CD4-positive, alpha-beta T cell treated with Interleukin-6 for 4 hours (primary cell): ENCODE measurements at places on chromosomes 1 and 21.

GRCh38 chr1:39003794-39004193, 12.7 kb downstream of the AKIRIN1 start:
- no peak for DNase-seq

- no peak for DNase-seq
These were observed 56.0 kb downstream of the SASS6 start for GRCh38 chr1:100076744-100077143.

DNA sequence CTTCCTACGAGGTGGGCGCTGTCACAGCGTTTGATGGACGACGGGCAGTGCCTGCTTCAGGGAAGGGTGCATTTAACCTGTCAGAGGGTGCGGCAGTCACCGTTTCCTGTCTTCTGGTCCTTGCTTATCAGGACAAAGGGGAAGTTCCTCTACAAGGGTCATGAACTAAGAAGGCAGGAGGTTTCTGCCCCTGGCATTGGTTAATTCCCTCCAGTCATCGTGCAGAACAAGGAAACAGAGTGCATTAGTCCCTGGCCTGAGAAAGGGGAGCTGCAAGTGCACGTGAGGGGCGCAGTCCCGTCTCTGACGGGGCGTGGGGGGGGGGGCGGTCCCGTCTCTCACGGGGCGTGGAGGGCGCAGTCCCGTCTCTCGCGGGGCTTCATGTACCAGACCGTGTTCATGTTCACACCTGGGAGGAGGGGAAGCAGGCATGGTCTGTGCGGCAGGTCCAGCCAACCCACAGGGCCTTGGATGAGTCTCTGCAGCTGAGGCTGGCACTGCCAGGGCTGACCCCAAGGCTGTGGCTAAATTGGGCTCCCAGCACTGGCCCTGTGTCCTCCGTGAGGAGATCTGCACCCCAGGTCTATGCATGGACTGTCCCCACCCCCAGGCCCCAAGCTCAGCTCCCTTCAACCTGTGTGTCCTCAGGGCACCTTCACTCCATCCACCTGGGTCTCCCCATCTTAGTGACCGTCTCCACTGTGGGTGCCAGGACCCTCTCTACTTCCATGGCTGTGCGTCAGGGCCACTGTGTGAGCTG, 89.2 kb upstream of the COL6A1 start:
- DNase-seq, result peak; percentile 26

DNA sequence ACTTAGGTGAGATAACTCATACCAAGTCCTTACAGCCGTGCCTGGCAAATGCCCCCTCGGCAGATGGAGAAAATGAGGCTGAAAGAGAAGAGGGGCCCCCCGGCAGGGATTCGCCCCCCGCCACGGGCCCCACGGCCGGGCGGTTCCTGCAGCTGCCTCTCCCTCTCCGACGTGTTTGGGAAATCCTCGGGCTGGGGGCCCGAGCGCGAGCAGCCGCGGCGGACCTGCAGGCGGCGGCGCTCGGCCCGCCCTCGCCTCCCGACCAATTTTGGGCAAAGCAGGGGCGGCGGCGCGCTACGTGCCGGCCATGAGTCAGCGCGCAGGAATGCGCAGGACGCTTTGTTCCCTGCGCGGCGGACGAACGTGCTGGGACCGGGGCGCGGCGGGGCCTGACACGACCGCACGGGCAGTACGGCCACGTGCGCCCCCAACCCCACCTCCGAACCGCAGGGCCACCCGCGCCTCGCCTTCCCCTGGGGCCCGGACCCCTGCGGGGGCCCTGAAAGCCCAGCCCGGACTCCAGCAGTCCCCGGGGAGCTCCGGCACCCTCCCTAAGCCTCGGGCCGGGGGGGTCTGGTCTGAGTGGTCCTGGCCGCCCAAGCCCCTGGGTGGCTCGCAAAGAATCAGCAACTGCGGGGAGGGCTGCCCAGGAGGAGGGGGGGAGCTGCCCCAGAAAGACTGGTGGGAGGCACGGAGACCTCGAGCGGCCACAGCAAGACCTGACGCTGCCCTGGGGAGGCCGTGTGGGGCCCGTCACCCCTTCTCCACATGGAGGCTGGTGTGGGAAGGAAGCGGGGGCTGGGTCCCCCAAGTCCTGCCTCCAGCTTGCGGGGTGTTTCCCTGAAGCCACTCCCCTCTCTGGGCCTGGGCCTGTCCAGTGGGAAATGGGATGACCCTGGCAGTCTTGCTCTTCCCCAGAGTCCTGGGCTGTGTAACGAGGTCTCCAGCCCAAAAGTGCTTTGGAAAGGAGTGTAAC, 11.9 kb upstream of the EDN2 start:
- DNase-seq, result no peak

DNA sequence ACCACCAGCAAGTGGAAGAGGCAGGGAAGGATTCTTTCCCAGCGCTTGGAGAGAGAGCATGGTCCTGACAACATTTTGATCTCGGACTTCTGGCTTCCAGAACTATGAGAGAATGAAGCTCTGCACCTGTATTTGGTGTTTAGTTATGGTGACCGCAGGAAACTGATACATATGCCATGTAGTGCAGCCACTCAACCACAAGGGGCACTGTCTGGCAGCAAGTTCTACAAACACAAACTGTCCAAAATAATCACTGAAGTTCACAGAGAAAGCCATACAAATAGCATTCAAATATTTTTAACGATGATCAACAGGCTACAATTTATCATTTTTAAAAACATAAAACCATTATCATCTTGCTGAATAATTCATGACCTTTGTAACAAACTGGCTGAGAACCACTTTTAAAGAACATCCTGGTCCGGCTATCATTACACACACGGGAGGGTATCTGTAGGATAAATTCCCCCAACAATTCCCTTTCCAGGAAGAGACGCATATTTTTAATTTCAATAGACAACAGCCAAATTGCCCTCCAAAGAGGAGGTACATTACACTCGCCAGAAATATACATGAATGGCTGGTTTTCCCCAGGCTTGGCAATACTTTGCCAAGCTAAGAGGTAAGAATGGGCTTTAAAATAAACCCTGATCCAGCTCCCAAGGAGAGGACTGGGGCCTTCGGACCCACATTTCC, 9.2 kb upstream of the CBR3 start:
- peak; percentile 71 for DNase-seq

DNA sequence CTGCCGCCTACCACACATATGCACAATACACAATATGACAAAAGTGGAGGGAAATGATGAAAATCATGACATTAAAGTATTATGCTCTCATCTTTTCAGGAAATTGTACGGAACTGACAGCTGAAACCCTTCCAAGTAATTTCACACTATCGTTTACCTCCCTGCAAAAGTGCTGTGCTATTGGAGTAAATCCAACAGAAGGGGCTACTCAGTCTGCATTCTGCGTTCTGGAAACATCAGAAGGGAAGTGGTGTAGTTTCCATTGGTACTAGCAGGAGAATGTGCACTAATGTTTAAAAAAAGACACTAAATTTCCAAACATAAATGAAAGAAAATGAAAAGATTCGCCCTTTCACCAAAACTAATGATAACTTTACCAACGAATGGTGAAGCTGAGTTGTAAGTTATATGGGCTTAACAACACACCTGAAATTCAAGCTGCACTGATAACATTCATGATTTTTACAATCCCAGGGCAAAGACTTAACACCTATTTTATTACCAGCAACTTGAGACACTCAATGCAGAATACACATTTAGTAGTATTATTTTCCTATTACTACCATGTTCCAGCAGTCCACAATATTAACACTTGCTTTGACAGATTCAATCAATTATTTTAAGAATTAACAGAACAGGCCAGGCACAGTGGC, 3.2 kb downstream of the DENND1B start:
- DNase-seq, result no peak

GRCh38 chr1:42723511-42723910, 16.5 kb downstream of the CLDN19 start:
- DNase-seq, result no peak

DNA sequence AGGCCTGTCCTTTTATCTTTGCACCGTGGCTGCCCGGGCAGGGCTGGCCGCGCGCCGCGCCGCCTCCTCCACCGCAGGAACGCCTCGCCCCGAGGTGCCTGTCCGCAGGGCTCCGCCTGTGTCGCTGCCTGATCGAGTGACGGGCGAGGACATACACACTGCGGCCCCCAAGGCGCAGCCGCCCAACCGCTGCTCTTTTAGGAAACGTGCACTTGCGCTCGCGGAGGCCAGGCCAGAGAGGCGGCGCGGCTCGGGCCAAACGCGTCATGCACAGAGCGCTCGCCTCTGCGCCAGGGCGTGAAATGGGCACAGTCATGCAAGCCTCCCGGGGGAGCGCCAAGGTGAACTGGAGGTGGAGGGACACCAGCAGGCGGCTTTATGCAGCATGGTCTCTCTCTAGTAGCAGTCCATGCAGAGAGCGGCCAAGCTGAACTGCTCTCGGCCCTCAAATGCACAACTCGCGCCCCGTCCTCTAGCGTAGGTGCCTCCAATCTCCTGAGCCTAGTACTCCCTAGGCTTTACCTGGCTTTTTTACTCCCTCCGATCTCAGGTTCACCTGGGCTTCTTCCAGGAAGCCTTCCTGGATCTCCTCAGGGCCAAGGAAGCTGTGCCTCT, 12.9 kb downstream of the TRABD2B start:
- no peak for DNase-seq

- DNase-seq, result no peak
These were observed 19.6 kb downstream of the SPATA45 start for GRCh38 chr1:212827831-212828278.

DNA sequence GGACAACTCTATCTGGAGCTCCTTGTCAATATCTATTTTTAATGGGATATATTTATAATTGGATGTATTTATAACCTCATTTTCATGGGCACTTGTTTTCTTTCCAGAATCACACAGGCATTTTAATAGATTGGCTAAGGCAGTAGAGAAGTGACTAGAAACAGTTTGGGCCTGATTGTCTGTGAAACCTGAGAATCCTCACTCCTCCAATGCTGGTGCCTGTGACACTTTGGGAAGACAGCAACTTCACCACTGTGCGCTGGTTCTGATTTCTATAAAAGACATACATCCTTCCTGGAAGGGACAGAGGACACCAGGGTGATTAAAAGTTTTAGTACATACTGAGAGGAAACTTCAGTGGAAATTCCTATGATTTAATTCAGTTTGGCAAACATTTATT, 39.6 kb upstream of the RXRG start:
- DNase-seq, result no peak

DNA sequence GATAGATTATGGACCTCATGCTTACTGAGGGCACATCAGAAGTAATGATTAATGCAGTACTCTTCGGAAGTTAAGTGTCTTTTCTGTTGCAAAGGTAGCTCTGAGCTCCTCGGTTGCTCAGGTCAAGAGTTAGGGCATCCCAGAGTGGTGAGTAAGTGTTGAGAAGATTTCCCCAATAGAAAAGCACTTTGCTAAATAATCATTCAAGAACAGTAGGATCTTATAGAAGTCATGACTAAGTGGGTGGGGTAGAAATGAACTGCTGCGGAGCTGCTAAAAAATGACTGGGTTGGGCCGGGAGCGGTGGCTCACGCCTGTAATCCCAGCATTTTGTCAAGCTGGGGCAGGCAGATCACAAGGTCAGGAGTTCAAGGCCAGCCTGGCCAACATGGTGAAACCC, 648.6 kb upstream of the CAMK1G start:
- DNase-seq, result no peak

- DNase-seq, result no peak
These were observed 56.2 kb upstream of the COL18A1 start for GRCh38 chr21:45348591-45349327.

- DNase-seq, result no peak
These were observed 111.9 kb downstream of the PTPN14 start for GRCh38 chr1:214439352-214440119.

DNA sequence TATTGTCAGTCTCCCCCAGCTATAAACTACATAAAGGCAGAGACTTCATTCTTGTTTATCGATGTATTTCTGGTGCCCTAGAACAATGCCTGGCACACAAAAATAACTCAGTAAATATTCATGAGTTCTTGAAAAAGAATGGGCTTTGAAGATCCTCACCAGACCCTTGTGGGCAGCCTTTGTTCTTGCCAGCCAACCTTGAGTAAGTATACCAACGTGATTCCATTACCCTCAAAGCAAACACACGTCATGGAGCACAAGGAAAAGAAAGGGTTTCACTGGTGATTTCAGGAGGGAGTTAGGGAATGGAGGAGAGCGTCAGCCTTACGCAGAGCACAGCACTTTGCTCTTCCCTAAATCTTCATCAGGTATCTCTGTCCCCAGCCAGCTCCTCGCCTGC, 29.4 kb downstream of the NMNAT2 start:
- no peak for DNase-seq

- DNase-seq, result no peak
These were observed 660 bp downstream of the CD1C start for GRCh38 chr1:158290321-158290844.

GRCh38 chr21:16535102-16535422, 805.3 kb downstream of the USP25 start:
- no peak for DNase-seq

GRCh38 chr1:236228411-236228810, 53.3 kb downstream of the ERO1B start:
- no peak for DNase-seq

- no peak for DNase-seq
These were observed 25.0 kb upstream of the DISP3 start for GRCh38 chr1:11453742-11454491.

DNA sequence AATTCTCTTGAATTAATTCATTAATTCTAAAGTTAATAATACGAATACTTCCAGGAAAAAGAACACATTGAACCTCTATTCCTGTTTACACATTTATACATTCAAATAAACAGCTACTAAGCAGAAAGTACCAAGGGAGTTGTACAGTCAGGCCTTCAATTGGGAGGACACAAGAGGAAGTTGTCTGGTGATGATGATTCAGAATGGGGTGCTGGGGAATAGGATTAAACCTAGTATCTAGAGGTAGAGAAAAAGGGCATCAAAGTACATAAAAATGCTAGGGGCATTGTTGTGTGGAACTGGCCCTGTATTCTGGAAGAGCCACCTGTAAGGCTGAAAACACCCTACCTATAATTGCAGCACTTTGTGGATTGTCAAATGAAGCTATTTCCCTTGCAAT, 71.7 kb upstream of the MROH9 start:
- no peak for DNase-seq

DNA sequence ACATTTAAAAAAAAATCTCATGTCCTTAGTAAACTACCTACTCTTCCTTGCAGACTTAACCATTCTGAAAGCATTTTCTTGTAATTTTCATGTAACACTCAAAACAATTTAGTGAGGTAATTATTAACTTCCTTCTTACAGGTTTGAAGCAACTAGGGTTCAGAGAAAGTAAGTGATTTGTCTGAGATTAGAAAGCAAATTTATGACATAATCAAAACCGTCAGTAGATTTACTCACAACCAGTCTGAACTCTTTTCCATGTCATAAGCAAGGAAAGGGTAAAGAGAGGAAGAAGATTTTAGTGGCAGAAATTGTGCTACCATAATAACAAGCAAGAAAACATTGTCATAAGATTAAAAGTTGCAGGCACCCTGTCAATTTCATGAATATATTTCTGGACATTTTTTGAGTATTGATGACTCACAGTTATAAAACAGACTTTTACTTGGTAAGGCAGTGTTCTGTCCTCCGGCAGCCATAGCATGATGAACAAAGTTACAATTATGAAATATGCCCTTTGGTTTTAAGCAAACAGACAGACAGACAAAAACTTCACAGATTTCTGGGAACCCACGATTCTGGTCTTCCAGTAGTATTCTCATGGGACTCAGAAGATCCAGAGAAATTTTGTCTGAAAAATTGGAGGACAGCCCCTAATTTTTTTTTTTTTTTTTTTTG, 707.2 kb downstream of the RWDD3 start:
- no peak for DNase-seq
